ENCODE measurements at places on chromosomes 4 and X. TPM values are rescaled to one million over a fixed set of nuclear protein-coding genes. Genes with fewer than 3 reads are reported as not detected.
A peak's percentile ranks its signal among the peaks of the same experiment; 100 is the strongest.

- H3K4me1 ChIP-seq = peaks cover 24% of the 10 kb centered on the region
- H3K27ac ChIP-seq = no peak overlapping the region
- H3K27me3 ChIP-seq = no peaks in the 10 kb centered on the region
These were observed 1.4 kb downstream of the ENOPH1 start for GRCh38 chr4:82431831-82432230.

DNA sequence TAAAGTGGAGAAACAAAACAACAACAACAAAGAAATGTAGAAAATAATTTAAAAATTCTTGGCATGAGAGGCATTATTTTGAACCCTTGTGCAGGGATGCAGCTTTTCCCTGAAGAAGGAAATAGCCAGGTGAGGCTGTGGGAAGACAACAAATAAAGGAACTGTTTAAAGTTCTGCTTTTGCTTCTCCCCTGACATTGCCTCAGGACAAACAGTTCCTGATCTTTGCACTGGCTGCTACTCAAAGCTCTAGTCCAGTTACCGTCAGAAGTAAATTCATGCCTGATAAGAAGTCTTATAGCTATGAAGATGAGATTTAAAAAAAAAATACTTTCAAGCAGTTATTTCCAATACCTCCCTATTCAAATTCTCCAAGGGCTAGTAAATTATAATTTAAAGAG is 233.8 kb downstream of the IL15 start:
- H3K4me3 ChIP-seq = no peak overlapping the region
- H3K27me3 ChIP-seq = no peaks in the 10 kb centered on the region
- H3K4me1 ChIP-seq = no peaks in the 10 kb centered on the region
- no peak for DNase-seq

- peaks cover 7% of the 10 kb centered on the region for H3K36me3 ChIP-seq
- no peak for DNase-seq
- H3K27ac ChIP-seq = no peak overlapping the region
These were observed 44.8 kb downstream of the SMARCA5 start for GRCh38 chr4:143558286-143558685.

DNA sequence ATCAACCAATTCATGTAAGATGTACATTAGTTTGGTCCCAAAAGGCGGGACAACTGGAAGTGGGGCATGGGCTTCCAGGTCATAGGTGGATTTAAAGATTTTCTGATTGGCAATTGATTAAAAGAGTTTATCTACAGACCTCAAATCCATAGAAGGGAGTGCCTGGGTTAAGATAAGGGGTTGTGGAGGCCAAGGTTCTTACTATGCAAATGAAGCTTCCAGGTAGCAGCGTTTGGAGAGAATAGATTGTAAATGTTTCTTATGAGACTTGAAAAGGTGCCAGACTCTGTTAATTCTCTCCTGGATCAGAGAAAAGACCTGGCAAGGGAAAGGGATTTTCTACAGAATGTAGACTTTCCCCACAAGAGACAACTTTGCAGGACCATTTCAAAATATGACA is 2.4 kb downstream of the MGST2 start:
- no peaks in the 10 kb centered on the region for H3K27me3 ChIP-seq
- peaks cover 4% of the 10 kb centered on the region for H3K4me1 ChIP-seq
- H3K4me3 ChIP-seq = no peak overlapping the region

- DNase-seq = no peak
- H3K27ac ChIP-seq = no peak overlapping the region
- no peaks in the 10 kb centered on the region for H3K4me1 ChIP-seq
These were observed 90.2 kb downstream of the DIPK2B start for GRCh38 chrX:45110494-45110893.

DNA sequence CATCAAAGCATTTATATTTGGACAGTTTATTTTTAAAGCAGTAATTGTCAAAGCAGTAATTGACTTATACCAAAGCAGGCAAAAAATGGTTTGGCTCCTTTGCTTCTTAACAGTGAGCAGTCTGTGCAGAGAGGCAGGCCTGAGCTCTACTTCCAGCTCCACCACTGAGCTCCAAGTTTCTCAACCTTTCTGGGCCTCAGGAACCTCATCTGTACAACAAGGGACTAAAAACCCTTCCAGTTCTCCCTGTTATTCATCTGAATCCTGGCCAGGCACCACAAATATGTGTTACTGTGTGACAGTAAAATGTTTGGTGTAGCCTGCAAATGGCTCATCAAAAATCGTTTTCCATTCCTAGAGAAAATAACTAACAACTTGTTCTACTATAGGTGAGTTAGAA is 88.7 kb upstream of the TTC29 start:
- H3K27ac ChIP-seq = no peak overlapping the region
- peaks cover 6% of the 10 kb centered on the region for H3K27me3 ChIP-seq
- no peaks in the 10 kb centered on the region for H3K4me1 ChIP-seq
- no peaks in the 10 kb centered on the region for H3K36me3 ChIP-seq
- H3K4me3 ChIP-seq = no peak overlapping the region

DNA sequence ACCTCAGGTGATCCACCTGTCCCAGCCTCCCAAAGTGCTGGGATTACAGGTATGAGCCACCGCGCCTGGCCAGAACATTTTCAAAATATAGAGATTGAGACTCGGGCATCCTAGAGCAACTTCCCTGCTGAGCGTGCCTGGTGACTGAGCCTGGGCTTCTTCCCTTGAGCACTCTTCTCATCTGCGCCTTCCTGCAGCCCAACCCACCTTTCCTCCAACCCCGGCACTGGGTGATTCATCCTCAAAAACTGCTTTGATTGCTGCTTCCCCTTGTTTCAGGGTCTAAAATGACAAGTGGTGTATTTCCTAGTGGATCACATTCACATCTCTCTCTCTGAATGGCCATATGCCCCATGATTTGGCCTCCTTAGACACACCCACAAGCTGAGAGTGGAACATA is 37.8 kb downstream of the PHKA2 start:
- H3K27me3 ChIP-seq = no peaks in the 10 kb centered on the region
- H3K4me1 ChIP-seq = no peaks in the 10 kb centered on the region
- H3K4me3 ChIP-seq = no peak overlapping the region
- H3K27ac ChIP-seq = no peak overlapping the region
- H3K36me3 ChIP-seq = peaks cover 6% of the 10 kb centered on the region
- DNase-seq = no peak

GRCh38 chr4:138595171-138595570 is 353.0 kb upstream of the SLC7A11 start:
- H3K36me3 ChIP-seq = no peaks in the 10 kb centered on the region
- no peak overlapping the region for H3K4me3 ChIP-seq
- H3K4me1 ChIP-seq = peaks cover 8% of the 10 kb centered on the region

- H3K36me3 ChIP-seq = no peaks in the 10 kb centered on the region
- peak overlapping the region; percentile 14 for H3K4me3 ChIP-seq
- peak overlapping the region; percentile 69 for H3K27ac ChIP-seq
These were observed 95.3 kb upstream of the EGFL6 start for GRCh38 chrX:13474164-13474516.

DYNLT3 gene
- total RNA-seq = 56.6 TPM

CSAG1 gene
- not detected for total RNA-seq
